Fibroblast of skin of abdomen (primary cell): ENCODE measurements at places on chromosomes 13 and 19.
A peak's percentile ranks its signal among the peaks of the same experiment; 100 is the strongest.

DNA sequence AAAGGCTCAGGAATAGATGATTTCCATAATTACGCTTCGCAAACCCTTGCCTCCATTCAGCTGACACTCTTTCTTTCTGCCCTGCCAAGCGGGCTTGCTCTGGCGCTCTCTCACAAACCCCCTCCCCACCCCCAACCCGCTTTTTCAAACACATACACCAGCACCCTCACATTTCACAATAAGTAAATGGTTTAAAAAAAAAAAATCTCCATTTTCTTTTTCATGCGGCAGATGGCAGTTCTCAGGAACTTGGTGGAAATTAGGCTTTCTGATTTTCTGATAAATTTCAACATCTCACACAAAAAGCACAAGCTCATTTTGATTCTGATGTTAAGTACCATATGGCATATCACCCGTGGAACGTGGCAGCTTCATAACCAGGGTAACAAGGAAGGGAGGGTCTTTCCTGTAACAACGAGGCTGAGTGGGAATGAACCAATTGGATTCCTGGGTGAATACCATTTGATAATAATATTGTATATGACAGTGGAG is 43.8 kb downstream of the C13orf42 start:
- no peak for DNase-seq

- no peak for DNase-seq
These were observed 157.4 kb downstream of the MZT1 start for GRCh38 chr13:72570019-72570418.

DNA sequence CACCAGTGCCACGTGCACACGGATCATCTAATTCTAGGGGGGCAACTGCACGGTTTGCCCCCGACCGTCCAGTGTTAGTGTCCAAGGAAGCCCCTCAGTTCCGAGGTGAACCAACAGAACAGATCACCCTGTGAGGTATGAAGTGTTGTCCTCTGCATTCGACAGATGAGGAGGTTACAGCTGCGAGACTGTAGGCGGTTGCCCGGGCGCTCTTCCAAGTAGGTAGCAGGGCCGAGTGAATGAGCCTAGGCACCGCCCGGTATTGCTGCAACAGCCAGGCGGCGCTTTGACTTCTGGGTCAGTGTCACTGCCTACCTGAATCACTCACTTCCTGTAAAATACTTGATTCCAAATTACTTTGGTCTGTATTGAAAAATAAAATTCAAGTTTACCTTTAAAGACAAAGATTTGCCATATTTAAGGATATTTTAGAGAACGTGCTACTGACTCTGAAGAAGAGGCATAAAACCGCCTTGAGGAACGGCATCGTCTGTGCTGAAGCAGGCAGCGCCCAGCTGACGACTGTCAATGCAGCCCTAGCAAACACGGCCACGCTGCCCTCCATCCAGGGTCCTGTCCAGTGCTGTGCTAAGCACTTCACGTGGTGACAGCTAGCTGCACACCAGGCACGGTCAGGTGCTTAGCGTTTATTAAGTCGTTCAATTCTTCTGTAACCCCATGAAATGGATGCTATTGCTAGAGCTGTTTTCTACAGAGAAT is 19.3 kb upstream of the RASA3 start:
- DNase-seq = no peak

GRCh38 chr19:9039728-9040127 is 29.5 kb upstream of the MUC16 start:
- no peak for DNase-seq

- DNase-seq = peak; percentile 88
These were observed 4.4 kb upstream of the SBK3 start for GRCh38 chr19:55549500-55550320.

DNA sequence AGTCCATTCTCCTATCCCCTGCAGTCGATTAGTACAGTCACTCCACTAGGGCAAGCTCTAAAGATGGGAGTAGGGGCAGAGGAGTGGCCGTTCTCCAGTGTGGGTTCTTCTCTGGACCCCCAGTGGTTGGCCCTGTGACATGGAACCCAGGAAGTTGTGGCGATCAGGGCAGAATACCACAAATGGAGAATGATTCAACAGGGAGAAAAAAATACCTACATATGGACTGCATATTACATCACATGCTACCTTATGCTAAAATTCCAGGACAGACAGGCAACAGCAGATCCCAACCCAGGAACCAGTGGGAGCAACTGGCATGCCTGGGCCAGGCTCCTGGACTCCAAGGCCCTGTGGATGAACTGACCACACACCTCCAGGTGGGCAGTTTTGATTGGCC is 20.4 kb downstream of the POU2F2 start:
- peak; percentile 87 for DNase-seq

DNA sequence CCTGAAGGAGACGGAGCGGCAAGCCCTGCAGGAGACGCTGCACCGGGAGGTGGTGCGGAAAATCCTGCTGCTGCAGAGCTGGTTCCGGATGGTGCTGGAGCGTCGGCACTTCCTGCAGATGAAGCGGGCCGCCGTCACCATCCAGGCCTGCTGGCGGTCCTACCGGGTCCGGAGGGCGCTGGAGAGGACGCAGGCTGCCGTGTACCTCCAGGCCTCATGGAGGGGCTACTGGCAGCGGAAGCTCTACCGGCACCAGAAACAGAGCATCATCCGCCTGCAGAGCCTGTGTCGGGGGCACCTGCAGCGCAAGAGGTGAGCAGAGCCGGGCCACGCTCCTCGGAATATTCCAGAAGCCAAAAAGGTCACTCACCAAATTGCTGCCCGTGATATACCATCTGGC is 22.4 kb upstream of the USE1 start:
- no peak for DNase-seq

DNA sequence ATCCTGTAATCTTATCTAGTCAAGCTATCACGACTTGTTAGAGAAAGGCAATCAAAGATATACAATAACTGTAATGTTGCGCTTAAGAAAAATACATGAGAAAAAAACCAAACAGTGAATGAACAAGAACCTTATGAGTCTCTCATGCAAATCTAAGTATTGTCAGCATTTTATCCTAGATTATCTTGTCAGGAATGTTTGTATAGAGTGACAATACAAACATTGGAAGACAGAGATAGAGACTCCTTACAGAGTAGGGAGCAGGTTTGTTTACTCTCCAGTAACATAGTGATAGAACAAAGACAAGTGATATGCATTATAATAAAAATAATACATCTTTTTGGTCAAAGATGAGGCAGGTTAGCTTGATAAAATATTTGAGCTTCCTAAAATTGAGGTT is 444.8 kb downstream of the SLITRK5 start:
- no peak for DNase-seq

- peak; percentile 16 for DNase-seq
These were observed 1626.2 kb upstream of the PCDH20 start for GRCh38 chr13:63041640-63042414.

- DNase-seq = no peak
These were observed 473 bp upstream of the CERS1 start for GRCh38 chr19:18896421-18896841.

GRCh38 chr19:43638214-43638994 is 1.2 kb downstream of the CADM4 start:
- DNase-seq = no peak

- DNase-seq = no peak
These were observed 26.1 kb downstream of the NFIC start for GRCh38 chr19:3392480-3392879.

GRCh38 chr13:30872276-30872594 is 33.8 kb upstream of the MEDAG start:
- DNase-seq = no peak

- DNase-seq = no peak
These were observed 243.5 kb downstream of the SUCLA2 start for GRCh38 chr13:47757466-47758080.

DNA sequence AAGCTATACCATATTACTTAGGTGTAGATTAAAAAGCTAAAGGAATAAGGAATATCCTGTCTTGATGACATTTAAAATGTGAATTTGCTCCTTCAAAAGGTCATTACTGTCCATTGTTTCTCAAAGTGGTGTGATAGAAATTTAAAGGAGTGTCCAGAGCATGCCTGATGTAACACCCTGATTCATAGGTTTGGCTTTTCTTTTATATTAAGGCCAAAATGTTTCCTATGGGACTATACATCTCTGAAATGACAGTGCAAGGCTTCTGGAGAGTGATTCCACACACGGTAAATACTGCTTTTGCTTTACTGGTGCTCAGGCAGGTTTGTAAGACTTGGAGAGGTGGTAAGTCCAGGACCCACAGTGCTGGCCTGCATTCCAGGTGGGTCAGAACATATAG is 289.9 kb downstream of the RFC3 start:
- DNase-seq = peak; percentile 60

DNA sequence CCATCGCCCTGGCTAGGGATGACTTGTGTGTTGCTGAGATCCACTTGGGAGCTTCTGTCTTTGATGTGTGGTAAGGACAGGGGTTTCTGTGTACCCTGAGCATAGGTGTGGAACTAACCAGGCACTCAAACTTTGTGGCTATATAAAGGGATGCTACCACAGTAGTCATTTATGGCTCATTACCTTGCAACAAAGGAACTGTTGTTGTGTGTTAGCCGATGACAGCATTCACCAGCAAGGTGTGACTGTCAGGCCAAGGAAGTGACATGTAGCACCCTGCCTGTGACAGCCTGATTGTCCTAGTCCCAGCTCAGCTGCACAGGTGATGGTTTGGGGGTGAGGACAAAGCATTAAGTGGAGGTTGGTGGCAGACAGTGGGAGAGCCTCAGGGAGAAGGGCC is 73.6 kb downstream of the COG3 start:
- no peak for DNase-seq

- no peak for DNase-seq
These were observed 12.1 kb downstream of the IGFL1 start for GRCh38 chr19:46241626-46242025.

GRCh38 chr19:9156304-9156703 is 16.1 kb downstream of the ZNF317 start:
- no peak for DNase-seq

DNA sequence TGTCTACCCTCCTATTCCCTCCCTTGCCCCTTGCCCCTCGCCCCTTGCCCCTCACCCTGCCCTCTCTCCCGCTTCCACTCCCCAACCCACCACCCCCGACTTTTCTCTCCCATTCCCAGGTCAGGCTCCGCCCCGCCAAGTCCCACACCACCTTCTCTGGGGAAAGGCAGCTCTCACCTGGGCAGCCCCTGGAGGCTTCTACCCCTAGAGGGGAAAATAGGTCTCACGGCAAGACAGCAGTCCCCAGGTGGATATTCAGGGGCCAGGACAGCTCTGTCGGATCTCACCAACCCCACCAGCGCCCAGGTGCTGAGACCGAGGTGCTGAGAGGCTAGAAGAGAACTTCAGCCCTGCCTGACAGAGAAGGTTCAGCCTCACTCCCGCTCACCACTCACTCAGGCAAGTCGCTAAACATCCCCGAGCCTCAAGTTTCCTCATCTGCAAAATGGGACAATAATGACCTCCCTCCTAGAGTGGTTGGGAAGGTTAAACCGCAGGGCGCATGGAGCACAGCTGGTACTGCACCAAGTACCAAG is 1.4 kb upstream of the ERFL start:
- DNase-seq = no peak

GRCh38 chr19:8248348-8249328 is 39.5 kb downstream of the CERS4 start:
- no peak for DNase-seq

DNA sequence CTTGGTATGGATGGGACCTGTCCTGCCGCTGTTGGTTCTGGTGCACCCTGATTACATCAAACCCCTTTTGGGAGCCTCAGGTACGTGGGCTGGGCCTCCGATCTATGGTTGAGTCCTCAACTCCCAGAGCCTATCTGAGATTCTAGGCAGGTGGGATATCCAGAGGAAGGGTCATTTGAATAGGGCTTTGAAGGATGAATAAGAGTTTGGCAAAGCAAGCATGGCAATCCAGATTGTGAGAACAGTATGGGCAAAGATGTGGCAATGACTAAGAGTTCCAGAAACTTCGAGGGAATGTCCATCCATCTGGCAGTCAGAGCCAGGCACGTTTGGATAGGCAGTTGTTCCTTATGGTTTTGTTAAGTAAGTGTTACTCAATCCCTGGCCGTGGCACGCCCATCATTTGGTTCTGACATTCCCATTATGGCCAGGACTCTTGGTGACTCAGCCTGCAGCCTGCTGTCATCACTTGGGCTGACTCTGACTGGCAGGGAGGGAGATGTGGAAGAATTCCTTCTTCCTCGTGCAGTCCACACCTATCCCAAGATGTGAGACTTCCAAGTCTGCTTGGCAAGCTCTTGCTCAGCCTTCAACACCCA is 21.5 kb downstream of the CYP4F22 start:
- DNase-seq = no peak

DNA sequence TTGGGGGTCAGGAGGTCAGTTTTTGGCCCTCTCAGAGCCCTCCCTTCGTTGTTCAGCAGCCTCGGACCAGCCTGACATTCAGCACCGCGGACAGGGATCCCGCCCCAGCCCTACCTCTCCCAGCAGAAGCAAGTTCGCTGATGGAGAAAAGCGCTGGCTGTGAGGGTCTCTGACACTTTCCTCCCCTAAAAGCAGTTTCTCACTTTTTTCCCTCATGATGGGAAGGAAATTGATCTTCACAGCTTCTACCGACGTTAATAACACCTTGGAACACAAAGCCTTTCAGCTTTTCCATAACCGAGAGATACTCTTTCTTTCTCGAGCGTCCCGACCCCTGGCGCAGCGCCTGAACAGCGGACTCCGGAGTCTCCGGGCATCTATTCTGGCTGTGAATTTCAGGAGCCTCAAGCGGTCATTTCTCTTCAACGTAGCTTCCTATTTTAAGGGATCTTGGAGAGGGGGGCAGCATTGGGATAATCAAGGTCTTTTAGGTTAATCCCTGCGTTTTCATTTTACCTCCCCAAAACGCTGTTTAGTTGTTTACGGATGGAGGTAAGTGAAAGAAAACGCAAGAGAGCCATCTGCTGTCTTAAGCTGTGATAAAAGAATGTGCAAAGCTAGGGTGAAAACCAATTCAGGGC is 467.2 kb downstream of the ITGBL1 start:
- peak; percentile 25 for DNase-seq

DNA sequence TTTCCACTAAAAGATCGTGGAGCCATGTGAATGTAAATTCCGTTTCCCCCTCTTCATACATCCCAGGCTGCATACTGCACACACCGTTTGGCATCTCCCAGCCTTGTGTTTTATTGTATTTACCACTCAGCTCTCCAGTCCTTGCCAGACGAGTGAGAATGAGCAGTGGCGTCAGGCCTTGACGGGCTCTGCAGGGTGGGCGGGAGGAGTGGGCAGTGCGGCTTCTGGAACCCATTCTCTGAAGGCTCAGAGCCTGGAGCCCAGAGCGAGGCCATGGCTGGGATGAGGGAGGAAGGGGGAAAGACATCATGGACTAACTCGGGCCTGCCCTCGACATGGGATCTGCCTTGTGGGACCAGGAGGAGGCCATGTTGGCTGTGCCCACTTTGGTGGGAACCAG is 25.1 kb downstream of the BICRA start:
- no peak for DNase-seq

DNA sequence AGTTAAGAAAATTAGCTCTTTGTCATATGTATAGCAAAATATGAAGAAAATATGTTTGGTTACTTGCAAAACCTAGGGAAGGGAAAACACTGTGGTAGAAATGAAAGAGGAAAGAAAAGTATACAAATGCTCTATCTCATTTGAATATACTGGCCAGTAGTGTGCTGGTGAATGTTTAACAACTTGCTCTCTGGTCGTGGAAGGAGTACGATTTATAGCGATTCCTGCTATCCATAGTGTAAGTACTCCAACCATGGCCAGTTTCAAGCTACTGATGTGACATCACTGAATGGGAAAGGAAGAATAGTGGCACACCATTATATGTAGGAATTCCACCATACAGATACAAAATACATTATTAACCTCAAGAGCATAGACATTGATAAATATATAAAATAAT is 9.3 kb downstream of the BORA start:
- no peak for DNase-seq

- peak; percentile 41 for DNase-seq
These were observed 25.9 kb downstream of the RCN3 start for GRCh38 chr19:49553451-49554271.
